HT-29 (cell line): ENCODE measurements at places on chromosomes 3 and 15.
A peak's percentile ranks its signal among the peaks of the same experiment; 100 is the strongest.

DNA sequence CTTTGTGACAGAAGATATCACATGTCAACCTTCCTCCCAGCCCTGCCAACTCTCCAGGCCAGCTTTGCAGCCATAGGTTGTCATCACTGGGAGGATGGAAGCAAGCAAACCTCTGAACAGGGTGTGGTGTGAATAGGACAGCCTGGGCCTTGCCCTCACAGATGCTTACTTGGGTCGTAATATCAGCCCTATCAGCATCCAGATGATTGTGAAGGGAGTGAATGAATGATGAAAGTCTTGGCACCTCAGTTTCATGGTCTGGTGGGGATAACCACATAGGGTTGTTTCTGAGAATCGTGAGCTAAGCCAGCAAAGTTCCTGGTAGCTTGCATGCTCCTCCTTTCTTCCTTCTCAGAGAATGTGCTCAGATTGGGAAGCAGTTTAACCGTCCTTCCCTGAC lies 55.1 kb upstream of the POLR2M start:
- DNase-seq: no peak

GRCh38 chr3:56197259-56197965 lies 270.9 kb downstream of the ERC2 start:
- DNase-seq: no peak

- DNase-seq: no peak
Measured at GRCh38 chr3:14691239-14691638, 16.3 kb downstream of the C3orf20 start.

DNA sequence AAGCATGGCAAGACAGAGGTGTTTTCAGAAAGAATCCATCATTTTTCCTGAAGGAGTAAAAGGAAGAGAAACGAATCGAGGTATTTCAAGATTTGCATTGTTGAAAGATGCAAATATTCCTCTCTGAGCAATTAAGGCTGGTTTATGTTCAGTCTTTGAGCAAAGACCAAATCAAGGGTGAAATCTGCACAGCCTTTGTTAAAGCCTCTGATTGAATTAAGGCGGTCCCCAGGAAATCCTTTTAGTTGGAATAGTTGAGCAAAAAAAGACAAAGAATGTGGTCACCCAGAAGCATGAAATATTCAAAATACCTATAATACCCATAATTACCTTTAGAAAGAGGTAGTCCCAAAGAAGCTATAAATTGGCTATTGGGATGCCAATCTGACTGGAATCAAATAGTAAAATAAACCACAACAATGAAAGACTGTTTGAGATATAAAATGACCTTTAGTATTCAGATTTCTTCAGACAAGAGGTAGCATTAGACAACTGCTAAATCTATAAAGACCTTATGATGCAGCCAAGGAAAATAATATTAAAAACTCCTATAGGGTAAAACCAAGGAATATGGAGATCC lies 1218.1 kb downstream of the ROBO2 start:
- DNase-seq: no peak

DNA sequence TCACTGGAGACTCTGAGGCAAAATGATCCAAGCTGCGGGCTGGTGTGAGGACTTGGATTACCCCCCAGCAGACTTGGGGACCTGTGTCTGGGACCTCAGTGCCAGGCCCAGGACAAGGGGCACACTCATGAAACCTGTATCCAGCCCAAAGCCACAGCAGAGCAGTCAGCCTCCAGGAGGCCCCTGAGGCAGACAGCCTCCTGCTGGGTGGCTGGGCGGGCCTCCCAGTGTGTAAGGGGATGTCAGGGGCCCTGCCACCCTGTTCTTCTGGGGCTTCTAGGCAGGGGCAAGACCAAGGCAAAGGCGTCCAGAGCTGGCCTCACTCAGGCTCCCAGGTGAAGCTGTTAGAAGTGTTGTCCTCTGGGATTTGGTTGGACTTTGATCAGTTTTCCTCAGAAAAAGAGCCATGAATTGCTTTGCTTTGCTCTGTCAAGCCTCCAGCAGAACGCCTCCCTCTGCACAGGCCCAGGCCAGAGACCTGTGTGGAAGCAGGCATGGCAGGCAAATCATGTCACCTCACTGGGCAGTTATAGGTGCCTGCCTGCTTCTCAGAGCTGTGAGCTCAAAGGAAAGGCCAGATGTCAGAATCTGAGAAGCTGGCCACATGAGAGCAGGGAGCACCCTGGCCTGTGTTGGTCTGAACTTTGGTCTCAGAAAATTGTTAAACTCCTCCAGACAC lies 77.4 kb downstream of the SMAD6 start:
- DNase-seq: peak; percentile 70

- no peak for DNase-seq
Measured at GRCh38 chr15:99656205-99656604, 77.0 kb downstream of the LYSMD4 start.

- peak; percentile 34 for DNase-seq
Measured at GRCh38 chr15:85482894-85483293, 102.5 kb downstream of the AKAP13 start.

DNA sequence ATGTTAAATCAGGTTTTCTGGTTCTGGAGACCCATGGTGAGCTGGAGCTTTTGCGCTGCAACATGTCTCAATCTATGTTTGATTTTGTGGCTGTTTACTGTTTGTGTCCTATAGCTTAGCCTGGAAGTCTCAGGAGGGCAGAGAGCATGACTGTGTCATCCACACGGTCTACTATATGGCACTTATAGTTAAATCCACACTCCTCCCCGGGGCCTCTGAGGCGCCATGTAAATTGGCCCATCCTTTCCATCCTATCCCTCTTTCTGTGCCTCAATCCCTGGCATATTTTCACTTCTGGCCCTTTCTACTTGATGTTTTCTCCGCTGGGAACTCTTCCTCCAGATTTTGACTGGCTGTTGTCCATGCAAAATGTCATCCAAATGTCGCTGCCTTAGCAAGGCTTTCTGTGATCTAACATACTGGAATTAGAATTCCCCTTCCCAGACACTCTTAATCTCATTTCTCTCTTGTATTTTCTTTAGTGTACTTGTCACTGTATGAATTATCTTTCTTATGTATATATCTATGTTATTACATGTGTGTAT lies 560.8 kb upstream of the RGMA start:
- no peak for DNase-seq

DNA sequence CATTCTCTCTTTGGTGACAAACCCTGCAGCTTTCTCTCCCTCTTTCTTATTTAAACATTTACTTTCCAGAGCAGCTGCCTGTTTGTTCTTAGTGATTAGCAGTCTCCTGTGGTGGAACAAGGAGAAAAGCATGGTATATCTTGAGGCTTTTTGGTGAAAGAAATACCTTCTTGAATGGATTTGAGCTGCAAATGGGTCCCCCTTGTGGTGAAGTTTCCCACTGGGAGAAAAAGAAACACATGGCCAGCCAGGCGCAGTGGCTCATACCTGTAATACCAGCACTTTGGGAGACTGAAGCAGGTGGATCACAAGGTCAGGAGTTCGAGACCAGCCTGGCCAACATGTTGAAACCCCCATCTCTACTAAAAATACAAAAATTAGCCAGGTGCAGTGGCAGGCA lies 48.3 kb upstream of the ACP3 start:
- DNase-seq: peak; percentile 48

DNA sequence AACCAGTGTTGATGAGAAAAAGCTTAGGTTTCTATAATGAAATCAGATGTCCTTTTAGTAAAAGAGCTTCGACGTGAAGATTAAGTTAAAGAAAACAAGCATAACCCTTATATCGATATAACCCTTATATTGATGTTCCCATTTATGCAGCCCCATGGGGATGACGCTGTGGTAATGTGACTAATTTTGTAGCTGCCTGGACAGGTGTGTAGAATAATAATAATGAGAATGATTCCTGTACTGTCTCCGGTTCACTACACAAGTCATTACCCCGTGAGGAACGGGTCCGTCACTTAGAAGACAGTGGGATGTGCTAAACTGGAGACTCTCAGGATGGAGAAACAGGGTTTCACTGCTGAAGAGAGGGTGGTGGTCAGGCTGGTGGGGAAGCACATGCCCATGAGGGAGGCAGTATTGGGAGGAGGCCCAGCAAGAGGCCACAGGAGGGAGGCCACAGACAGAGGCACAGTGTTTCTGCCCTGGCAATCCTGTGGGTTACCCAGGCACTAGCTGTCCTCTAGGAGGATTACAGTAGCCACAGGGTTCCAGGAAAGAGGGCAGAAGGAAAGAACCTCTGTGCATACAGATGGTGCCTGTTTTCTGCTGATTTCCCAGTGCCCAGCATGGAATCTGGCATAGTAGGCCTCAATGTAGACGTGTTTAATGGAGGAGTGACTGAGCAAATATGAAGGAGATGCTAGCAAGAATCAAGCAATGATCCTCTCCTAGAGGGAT lies 191.1 kb upstream of the TSC22D2 start:
- no peak for DNase-seq

GRCh38 chr15:25095179-25095578 lies 140.4 kb downstream of the SNRPN start:
- no peak for DNase-seq

- DNase-seq: no peak
Measured at GRCh38 chr3:149575213-149575960, 82.4 kb downstream of the WWTR1 start.

DNA sequence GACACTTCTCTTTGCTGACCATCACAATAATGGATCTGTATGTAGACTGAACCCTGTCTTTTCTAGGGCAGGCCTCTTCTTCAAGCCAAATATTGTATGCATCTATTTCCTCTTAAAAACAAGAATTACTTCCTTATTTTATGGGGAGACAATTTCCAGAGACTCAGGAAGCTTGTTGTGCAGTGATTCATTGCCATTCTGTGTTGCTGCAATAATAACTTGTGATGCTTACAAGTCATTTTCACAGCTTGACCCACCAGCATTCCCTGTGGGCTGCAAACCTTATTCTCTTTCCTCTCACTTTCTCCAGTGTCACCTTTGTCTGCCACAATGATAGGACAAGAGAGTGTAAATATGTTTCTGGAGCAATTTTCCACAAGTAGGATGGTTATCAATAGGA lies 276.7 kb upstream of the SGO1 start:
- no peak for DNase-seq
